ENCODE measurements at places on chromosomes 7 and 10.

- DNase-seq: no peak
Measured at GRCh38 chr10:10432296-10433035, 585.2 kb upstream of the CELF2 start.

DNA sequence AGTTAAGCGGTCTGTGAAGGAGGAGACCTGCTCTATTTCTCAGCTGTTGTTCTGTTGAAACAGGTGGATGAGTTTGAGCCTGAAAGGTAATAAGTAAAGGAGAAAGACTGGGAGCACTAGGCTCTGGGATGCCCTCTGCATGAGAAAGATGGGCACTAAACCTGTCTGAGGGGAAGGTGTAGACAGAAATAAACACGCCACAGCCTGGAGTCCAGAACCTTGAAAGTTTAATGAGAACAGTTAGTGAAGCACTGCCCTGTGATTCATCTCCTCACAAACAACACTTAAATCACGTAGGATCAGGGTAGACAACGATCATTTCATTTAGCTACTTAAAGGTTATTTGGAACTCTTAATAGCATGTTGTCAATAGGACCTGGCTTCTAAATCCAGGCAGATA lies 193.1 kb downstream of the PHTF2 start:
- no peak for DNase-seq

DNA sequence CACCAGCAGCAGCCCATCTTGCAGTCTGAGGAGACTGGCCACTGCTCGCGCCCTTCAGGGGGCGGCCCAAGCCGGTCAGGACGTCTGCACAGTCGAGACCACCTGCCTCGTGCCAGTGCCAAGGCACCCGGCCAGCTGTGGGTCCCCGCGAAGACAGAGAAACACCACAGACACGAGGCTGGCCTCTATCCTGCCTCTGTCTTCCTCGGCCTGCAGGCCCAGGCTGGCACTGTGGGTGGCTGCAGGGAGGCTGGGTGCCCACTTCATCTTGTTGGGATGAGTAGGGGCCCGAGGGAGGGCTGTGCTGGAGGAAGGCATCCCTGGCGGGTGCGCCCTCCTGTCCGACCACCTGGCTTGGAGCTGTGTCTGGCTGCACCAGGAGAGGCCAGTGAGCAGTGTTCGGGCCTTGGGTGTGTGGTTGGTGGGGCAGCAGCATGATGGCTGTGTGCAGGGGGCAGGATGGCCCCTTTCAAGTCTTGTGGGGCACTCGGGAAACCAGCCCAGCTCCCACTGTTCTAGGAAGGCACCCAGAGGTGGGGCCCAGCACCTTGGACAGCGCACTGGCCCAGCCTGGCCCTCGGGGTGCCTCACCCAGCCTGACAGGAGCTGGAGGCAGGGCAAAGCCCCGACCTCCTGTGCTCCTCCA lies 7.3 kb downstream of the DPYSL4 start:
- DNase-seq: no peak

DNA sequence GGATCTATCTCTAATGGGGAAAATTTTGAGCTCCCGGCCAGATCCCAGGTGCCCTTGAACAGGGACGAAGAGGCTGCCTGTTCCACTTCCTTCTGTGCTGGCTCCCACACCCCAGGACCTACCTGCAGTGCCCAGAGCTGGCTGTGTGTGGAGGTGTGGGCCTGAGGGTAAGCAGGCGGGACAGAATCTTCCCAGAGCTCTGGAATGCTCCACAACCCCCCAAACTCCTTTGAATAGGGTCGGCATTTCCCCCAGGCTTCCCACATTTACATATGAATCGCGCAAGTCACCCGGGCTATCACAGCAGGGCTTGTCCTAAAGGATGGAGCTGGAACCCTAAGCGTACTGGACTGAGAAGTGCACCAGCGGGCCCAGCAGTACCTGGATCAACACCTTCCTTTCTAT lies 95.9 kb downstream of the DNMBP start:
- DNase-seq: no peak

DNA sequence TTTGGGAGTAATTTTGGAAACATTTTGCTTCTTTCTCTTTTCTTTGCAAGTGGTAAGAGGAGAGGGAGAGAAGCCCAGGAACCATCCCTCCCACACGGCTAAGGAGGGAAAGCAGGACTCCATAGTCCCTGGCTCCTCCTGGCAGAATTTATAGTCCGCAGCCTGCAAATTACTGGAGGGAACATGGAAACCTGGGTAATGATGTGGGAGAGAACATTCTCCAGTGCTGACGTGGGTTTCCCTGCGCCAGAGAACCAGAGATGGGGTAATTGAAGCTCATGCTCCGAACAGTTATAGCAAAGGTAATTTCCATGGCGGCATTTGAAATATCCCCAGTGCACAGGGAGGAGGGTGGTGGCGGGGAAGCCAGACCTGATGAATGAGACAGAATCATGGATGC lies 320.4 kb downstream of the RPS24 start:
- DNase-seq: no peak

GRCh38 chr10:18214691-18215563 lies 74.7 kb downstream of the CACNB2 start:
- no peak for DNase-seq

DNA sequence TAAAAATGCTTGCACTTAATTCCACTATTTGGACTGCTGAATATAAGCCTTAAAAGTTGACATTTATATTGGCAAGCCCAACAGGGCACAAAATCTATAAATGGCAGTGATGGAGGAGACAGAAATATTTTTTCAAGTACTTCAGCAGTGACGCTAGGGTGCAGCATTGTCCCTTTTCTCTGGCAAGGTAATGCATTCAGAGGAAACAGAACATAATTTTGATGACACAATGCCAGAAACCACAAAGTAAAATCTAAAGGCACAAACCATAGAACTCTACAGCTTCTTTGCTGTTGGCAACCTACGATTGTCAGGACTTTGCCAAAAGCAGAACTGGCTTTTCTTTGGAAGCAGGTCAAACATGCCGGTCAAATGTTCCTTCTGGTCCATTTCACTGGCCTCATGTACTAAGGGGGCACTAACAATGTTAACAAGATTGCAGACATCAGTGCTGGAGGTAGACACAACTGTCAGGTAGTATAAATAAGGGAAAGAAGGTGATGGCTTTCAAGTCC lies 30.9 kb upstream of the FAM133B start:
- no peak for DNase-seq

DNA sequence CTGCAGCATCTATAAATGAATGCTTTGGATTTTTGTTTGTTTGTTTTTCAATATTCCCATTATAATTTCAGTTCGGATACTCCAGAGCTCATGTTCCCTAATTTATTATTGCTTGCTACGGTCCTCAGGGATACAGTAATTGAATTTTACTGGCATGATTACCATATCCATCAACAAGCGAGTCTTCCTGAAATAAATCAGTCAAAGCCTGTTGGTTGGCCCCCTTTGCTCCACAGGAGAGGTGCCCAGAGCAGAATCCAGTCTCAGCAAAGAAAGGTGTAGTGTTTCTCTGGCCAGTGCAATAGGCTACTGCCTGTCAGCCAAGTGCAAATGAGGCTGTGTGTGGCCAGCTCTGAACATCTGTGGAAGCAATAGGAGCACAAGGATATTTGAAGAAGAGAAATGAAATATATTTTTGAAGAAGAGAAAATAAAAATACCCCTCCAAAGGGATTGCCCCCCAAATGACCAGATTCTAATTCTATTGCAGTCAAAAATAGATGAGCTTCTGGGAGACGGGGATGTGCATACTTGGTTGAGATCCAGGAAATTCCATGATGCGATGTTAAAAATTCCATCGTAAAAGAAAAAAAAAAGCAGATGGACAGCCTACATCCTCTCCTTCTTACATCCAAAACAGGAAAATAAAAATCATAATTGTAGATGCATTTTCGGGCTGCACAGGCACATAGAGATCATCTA lies 18.1 kb downstream of the TRIL start:
- DNase-seq: no peak

DNA sequence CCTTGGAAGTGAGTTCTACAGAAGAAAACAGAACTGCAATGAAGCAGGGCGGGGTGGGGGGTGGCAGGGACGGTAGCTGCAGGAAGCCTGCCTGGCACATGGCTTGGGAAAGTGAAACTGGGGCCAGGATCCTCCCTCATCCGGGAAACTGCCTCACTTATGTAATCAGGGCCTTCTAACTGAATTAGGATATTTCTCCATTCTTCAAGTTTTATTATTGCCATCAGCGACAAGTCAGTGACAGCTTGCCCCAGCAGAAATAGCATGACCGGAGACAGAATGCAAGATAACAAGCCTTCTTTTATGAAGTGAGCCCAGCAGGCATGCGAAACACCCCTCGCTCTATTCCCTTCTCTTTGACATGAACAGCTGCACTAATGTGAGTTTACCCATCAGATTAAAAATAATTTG lies 77.5 kb upstream of the CACUL1 start:
- no peak for DNase-seq

DNA sequence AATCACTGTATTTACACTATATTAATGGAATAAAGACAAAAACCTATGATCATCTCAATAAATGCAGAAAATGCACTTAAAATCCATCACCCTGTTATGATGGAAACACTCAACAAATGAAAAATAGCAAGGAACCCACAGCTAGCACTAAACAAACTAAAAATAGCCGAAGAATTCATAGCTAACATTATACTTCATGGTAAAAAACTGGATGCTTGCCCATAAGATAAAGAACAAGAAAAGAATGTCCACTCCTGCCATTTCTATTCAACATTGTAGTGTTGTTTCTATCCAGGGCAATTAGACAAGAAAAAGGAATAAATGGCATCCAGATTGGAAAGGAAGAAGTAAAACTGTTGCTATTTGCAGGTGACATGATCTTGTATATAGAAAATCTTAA lies 142.1 kb downstream of the STK31 start:
- DNase-seq: no peak

GRCh38 chr7:94375691-94376090 lies 19.0 kb upstream of the COL1A2 start:
- no peak for DNase-seq

- DNase-seq: no peak
Measured at GRCh38 chr7:87575521-87575920, 25.2 kb downstream of the ABCB1 start.

- no peak for DNase-seq
Measured at GRCh38 chr7:87173471-87173870, 21.2 kb downstream of the DMTF1 start.

All from breast epithelium (tissue), 4 donors.